Mesenteric fat pad (tissue), 1 donor: ENCODE measurements at places on chromosomes 3 and 15. TPM values are rescaled to one million over a fixed set of nuclear protein-coding genes. Genes with fewer than 3 reads are reported as not detected.

Gene PATL2
- 2.2 TPM for total RNA-seq

Gene FANCD2OS
- not detected for total RNA-seq

Gene ATP13A4
- total RNA-seq, result not detected

Gene PIGZ
- total RNA-seq, result 10.2 TPM

Gene CHRM5
- not detected for total RNA-seq

Gene CACNA2D2
- total RNA-seq, result 0.45 TPM

Gene GOLGA6B
- not detected for total RNA-seq

Gene HIGD1A
- 97.4 TPM for total RNA-seq

Gene IMPG2
- 0.13 TPM for total RNA-seq

Gene KBTBD13
- not detected for total RNA-seq

Gene GOLGA6L7
- total RNA-seq, result not detected

Gene POU1F1
- not detected for total RNA-seq

Gene CPN2
- total RNA-seq, result 0.16 TPM

Gene SAMMSON
- total RNA-seq, result not detected

Gene ADPRH
- 16.1 TPM for total RNA-seq

Gene REC114
- total RNA-seq, result not detected
